ENCODE measurements at places on chromosomes 3 and 15. TPM values are rescaled to one million over a fixed set of nuclear protein-coding genes. Genes with fewer than 3 reads are reported as not detected.

The TNFSF10 gene
- total RNA-seq = 131 TPM

- no peak for DNase-seq
These were observed 8.7 kb downstream of the DAZL start for GRCh38 chr3:16596352-16597032.

GRCh38 chr3:160804762-160805161 is 48.7 kb downstream of the PPM1L start:
- DNase-seq = no peak

The TMEM212 gene
- total RNA-seq = not detected

GRCh38 chr3:160081958-160082533 is 93.4 kb downstream of the IL12A start:
- no peak for DNase-seq

DNA sequence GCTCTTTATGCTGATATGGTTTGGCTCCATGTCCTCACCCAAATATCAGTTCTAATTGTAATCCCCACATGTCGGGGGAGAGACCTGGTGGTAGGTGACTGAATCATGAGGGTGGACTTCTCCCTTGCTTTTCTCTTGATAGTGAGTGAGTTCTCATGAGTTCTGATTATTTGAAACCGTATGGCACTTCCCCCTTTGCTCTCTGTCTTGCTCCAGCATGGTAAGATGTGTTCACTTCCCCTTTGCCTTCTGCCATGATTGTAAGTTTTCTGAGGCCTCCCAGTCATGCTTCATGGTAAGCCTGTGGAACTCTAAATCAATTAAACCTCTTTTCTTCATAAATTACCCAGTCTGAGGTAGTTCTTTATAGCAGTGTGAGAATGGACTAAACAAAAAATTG is 107.6 kb downstream of the IMPG2 start:
- no peak for DNase-seq

- DNase-seq = no peak
These were observed 45.0 kb downstream of the CCR1 start for GRCh38 chr3:46162975-46163555.

DNA sequence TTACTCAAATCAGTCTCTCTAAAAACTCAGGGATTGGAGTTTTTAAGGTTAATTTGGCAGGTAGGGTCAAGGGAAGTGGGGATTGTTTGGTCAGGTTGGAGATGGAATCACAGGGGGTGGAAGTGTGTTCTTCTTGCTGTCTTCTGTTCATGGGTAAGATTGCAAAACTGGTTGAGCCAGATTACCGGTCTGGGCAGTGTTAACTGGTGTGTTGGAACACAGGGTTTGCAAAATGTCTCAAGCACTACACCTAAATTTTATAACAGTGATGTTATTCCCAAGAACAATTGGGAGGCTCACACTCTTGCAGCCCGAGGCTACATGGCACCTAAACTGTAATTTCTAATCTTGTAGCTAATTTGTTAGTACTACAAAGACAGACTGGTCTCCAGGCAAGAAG is 425.4 kb downstream of the PLOD2 start:
- DNase-seq = no peak

GRCh38 chr15:89893027-89893426 is 767 bp downstream of the AP3S2 start:
- DNase-seq = no peak
